ENCODE measurements at places on chromosomes 4 and X.

DNA sequence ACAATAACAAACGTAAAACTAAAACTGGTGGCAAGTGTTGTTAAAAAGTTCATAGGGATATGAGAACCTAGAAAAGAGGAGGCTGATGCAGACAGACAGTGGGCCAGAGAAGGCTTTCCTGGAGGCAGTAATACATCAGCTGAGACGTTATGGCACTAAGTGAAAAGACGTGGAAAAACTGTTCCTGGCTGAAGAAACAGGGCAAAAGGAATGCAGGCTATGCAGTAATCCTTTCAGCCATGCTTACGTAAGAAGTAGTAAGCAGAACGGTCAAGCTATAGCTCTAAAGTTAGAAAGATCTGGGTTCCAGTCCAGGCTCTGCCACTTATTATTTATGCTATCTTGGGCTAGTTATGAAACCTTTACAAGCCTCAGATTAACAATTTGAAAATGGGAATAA lies 6.4 kb downstream of the LAMTOR3 start:
- DNase-seq, result no peak

GRCh38 chr4:26288355-26288909 lies 32.4 kb upstream of the RBPJ start:
- DNase-seq, result peak; percentile 75

- DNase-seq, result no peak
Measured at GRCh38 chrX:39508300-39508692, 589.5 kb downstream of the BCOR start.

DNA sequence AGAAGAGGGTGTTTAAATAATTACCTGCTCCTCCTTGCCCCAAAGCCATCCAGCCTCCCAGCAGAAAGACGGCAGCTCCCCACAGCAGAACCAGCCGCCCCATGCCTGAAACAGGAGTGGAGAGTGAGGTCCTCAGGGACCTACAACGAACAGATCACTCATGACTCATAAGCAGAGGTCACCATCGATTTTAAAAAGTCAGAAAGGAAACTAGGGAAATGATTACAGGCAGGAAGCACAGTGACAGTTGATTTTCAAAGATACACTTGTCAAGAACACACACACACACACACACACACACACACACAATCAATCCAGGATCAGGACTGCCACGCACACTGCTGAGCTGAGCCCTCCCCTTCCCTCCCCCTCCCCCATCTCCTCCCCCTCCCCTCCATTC lies at the start of gene CRLF2:
Gene CRLF2 (minus strand): TSS at position 118 of the 400 bp plus-strand sequence. CDS start 15 bp downstream, at position 103.
- DNase-seq, result no peak

- no peak for DNase-seq
Measured at GRCh38 chr4:17296921-17297890, 214.7 kb downstream of the QDPR start.

GRCh38 chrX:153641627-153642026 lies 5.4 kb upstream of the DUSP9 start:
- no peak for DNase-seq

DNA sequence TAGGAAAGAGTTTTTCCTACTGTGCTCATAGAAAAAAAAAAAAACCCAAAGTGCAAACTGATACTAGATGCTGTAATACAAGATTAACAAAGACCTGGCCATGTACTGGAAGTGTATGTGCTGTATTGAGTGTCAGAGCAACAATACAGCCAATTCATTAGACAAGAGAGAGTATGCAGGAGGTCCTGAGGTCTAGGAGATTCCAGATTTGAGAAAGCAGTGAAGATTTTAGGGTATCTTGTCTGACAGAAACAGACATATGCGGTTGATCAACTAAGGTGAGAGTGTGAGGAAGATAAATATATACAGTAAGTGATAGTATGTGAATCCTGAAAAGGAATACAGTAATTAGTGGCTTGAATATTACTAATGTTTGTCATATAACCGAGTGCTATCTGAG lies 3.0 kb downstream of the GPR174 start:
- DNase-seq, result no peak

DNA sequence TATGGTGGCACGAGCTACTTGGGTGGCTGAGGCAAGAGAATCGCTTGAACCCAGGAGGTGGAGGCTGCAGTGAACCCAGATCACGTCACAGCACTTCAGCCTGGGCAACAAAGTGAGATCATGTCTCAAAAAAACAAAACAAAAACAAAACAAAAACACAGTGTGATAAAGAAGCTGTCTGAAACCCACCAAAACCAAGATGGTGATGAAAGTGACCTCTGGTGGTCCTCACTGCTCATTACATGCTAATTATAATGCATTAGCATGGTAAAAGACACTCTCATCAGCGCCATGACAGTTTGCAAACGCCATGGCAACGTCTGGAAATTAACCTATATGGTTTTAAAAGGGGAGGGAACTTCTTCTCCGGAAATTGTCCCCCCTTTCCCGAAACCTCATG lies 29.4 kb upstream of the OPHN1 start:
- peak; percentile 39 for DNase-seq

- DNase-seq, result no peak
Measured at GRCh38 chr4:77911842-77912450, 49.3 kb downstream of the MRPL1 start.

GRCh38 chrX:46330981-46331380 lies 214.2 kb downstream of the ZNF674 start:
- DNase-seq, result peak; percentile 62

DNA sequence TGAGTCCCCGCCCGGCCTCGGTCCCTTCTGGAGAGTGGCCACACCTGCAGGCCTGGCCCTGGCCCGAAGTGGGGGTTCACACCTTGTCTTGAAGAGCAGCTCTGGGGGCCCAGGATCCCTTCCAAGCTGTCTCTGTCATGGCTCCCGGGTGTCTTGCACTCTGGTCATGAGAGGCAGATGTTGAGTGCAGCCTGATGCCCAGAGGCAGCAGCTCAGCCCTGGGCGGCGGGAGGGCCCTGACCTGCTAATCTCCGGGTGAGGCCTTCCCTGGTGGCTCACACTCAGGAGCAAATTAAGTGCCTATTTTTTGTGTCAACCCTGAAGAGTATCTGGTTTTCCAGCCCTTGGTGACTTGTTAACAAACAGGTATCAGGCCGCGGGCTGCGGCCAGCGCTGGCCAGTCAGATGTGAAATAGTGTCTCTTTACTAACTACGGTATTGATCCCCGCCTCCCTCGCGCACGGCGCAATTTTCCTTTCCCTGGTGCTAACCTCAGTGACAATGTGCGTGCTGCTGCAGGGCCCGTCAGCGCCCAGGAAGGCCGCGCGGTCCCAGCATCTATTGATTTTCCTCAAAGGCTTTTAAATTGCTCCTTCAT lies 24.2 kb downstream of the NKX1-1 start:
- no peak for DNase-seq

GRCh38 chr4:184693056-184693455 lies 40.8 kb downstream of the CENPU start:
- no peak for DNase-seq

DNA sequence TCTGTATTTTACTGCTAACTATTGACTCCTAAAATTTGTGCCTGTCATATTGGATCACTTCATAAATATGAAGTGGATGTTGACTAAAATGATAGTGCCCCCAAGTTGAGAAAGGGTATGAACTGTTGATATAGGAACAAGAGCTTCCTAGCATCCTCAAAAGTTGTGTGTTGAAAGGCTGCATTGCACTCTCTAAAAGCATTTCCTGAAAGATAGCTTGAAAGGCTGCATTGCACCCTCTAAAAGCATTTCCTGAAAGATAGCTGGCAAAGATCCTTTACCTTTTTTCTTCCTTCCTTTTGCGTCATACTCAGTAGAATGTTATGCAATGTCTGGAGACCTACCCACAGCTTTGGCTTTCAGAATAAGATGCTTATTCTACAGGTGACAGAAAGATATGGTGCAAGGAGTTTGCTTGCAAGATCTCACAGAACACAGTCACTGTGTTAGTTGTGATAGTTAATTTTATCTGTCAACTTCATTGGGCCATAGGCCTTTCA lies 274.6 kb upstream of the GALNTL6 start:
- DNase-seq, result no peak

GRCh38 chr4:90099812-90100211 lies 27.4 kb upstream of the CCSER1 start:
- peak; percentile 59 for DNase-seq

DNA sequence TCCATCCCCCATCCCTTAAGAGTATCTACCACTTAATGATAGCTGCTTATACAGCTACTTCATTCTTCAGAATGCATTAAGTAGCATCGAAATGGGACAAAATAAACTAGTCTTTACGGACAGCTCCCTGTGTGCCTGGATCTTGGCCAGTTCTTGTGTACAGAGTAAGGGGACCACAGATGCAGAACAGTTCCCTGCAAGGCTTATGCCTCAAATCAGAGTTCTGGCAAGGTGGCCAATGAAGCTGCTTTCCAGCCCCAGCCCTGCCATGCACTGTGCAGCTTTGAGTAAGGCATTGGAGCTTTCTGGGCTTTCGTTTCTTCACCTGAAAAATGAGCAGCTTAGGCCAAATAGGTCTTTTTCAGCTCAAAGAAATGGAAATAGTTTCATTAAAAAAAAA lies 14.2 kb downstream of the CLNK start:
- no peak for DNase-seq

GRCh38 chr4:39466747-39467146 lies 7.9 kb downstream of the LIAS start:
- peak; percentile 82 for DNase-seq

DNA sequence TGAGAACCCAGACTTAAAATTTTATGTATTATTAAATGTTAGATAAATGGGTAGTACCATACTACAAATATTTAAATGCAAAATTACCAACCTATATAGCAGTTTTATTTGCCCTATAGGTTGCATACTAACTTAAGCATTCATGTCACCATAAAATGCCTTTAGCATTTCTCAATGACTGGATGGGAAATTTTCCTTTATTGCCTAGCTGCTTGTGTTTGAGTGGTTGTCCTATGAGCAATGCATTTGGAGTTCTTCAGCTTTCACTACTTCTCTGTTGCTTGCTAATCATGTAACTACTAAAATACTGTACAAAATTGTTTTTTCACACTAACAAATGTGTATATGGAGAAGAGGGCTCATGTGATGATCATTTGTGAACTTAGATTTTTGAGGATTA lies 44.2 kb upstream of the CEP135 start:
- no peak for DNase-seq

DNA sequence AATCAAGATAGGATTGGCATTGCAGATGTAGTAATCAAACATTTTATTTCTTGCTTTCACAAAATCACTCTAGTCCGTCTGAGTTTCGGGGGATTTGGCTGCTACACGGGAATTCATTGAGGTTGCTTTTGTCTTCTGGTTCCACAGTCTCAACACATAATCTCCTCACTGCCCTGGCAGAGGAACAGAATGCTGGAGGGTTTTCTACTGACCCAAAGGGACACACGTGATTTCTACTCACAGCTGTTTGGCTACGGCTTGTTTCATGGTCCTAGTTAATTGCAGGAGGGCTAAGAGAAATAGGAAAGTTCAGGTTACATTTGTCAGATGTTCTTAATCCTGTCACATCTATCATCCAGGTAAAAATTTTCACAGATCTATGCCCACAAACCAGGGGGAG lies 1811.6 kb downstream of the ARAP2 start:
- no peak for DNase-seq

GRCh38 chr4:16752150-16752549 lies 146.3 kb downstream of the LDB2 start:
- no peak for DNase-seq

GRCh38 chr4:27327421-27328181 lies 467.0 kb downstream of the STIM2 start:
- no peak for DNase-seq

- no peak for DNase-seq
Measured at GRCh38 chr4:105061731-105062130, 84.9 kb upstream of the TET2 start.

DNA sequence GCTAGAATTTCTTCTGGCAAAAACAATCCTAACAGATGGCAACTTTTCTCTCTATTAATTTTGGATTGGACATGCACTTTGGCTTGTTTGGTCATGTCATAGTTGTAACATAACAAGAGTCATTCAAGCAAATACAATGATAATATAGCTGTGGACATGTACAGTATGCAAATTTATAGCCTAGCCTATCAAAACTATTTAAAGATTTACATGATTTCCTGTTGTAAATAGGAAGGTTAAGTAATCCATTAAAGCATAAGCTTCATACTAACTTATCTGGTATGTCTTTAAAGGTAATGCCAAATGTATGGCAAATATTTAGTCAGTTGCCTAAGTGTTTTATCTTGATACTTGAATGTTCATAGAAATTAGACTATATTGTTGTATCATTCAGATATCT lies 45.3 kb downstream of the RPA4 start:
- no peak for DNase-seq

DNA sequence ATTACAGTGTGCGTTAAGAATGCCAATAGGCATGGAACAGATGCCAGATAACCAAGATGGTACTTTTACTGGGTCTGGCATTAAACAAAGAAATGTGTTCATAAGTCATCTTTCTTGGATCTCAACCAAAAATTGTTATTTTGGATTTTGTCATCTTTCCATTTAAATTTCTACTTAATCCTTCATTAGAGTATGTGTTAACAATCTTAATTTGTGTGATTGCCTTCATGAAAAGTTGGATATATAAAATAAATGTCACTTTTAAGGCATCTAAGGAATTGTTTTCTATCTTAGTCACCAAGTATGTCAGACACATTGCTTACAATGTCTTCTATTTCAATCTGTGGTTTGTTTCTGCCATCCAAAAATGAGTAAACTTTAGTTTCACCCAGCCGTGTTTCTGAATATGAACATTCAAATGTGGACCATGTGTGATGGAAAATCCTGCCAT lies 87.5 kb downstream of the PALLD start:
- DNase-seq, result peak; percentile 63

DNA sequence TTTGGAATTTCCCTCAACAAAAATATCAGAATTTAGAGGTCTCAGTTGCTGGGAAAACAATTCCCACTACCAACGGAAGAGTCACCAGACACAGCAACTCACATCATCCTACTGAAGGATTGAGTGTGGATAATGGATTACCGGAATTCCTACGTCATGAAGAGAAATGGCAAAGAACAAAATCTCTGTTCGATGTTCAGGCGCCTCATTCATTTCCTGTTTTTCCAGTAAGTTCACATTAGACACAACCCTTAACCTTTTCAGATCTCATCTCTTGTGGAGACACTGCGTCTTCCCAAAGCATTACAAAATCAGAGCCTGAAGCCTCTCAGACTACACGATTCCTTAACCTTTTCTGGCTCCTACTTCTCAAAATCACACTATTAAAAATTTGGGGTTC lies 58.5 kb upstream of the CPEB2 start:
- DNase-seq, result no peak

DNA sequence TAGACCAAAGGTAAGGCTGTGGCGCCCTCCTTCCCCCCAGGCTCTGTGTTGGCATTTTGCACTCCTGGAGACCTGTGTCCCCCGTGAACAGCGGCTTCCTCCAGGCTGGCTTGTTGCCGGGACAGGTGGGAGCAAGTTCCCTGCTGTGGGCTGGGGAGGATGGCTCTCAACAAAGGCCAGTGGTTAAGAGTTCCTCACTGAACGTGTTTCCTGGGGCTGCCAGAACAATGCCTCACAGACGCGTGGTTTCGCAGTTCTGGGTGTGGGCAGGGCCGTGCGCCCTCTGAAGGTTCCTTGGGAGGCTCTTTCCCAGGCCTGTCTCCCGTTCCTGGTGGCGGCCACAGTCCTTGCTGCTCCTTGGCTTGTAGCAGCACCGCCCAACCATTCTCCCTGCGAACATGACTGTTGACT lies 33.4 kb downstream of the NELFA start:
- no peak for DNase-seq
